ENCODE measurements at places on chromosomes 12 and 14. TPM values are rescaled to one million over a fixed set of nuclear protein-coding genes. Genes with fewer than 3 reads are reported as not detected.
A peak's percentile ranks its signal among the peaks of the same experiment; 100 is the strongest.

- DNase-seq: no peak
Measured at GRCh38 chr12:6635375-6635855, 344 bp downstream of the LPAR5 start.

GRCh38 chr12:57584690-57585089 is 6.3 kb upstream of the PIP4K2C start:
- DNase-seq: no peak

DNA sequence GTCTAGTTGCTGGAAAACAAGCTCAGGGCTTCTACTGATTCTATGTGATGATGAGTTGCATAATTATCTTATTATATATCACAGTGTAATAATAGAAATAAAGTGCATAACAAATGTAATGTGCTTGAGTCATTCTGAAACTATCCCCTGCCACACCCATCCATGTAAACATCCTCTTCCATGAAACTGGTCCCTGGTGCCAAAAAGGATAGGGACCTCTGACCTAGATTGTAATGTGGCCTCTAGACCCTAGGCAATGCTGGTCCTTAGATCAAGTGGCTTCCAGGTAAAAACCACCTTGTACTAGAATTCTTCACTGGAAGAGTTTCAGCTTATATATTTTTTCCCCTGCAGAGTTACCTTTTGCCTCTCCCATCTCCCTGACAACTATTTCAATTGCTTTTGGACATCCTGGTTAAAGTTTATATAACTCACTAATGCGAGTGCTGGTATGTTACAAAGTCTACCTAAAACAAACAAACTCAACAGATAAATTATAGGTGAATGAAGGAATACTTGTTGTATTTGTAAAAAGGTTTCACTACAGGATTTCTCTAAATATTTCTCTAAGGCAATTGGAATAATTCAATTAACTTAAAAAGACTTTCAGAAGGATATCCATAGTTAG is 462.5 kb downstream of the NAV3 start:
- no peak for DNase-seq

GRCh38 chr14:23123419-23123818 is 4.4 kb upstream of the CEBPE start:
- DNase-seq: peak; percentile 75

DNA sequence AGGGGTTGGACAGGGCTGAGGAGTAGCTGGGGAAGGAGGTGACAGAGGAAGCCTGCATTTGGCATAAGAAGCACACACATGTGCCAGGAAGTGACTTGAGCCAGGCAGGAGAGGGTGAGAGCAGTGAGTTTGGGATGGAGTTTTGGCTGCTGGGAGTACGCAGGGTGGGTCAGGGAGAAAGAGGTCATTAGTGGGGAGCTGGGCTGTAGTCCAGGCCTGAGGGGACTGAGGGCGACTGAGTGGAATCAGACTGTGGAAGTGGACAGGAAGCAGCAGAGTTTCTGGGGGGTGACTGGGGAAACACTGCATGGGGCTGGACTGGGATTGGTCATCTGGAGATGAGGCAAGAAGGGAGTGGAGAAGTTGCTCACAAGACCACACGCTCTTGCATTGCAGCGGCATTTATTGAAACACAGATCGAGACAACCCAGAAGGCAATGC is 7.6 kb downstream of the KRT85 start:
- no peak for DNase-seq

DNA sequence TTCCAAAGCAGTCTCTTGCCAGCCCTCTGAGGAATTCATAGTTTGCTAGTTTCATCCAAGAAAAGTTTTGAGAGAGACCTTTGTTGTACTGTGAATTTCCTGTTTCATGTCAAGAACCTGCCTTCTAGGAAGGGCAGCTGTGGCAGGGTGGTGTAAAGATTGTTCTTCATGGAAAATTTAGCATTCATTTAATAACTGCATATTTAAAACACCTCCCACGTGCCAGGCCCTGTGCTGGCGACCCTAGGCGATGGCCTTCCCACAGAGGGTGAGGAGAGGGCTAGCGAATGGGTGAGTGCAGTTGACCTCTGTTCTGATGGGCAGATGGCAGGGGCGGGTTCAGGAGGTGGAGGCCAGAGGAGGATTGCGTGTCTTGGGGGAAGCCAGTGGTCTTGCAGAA is 43.2 kb downstream of the MLXIP start:
- peak; percentile 23 for DNase-seq

DNA sequence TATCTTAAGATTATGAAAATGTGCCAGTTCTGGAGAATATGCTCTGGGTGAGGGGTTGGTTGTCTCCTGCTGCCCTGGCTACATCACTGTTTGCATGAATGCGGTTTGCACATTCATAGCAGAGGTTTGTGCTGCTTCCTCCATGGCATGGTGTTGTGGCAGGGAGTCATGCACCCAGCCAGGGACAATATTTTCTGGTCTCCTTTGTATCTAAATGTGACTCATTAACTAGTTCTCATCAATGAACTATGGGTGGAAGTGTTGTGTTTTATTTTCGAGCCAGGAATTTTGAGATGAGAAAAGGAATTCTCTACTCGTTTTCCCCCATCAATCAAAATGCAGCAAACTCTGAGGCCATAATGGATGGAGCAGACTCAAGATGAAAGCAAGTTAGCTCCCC is 527.3 kb downstream of the SNAPC1 start:
- no peak for DNase-seq

- DNase-seq: no peak
Measured at GRCh38 chr12:121883315-121883660, 5.3 kb upstream of the PSMD9 start.

DNA sequence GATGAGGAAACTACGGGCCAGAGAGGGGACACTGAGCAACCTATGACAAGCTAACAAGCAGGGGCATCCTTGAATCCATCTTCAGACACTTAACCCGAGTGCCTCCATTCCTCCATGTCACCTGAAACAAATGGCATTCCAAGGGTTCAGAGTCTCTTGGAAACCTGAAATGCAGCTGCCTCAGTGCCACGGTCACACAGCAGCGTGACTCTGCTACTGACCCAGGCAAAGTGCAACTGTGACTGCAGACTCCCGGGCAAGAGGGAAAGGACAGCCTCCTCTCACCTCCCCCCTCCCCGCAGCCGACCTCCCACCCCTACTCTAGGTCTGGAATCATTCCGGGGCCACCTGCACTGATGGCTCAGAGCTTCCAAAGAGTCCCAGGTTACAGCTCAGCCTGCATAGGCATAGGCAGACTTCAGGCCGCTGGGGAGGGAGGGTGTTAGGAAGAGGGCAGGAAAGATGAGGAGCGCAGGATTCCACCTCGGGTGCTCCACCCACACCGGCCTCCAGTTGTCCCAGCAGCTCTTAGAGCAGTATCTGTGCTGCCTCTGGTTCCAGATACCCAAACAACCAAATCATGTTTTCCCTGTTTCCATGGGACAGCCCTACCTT is 53.2 kb downstream of the KCNK10 start:
- no peak for DNase-seq

GRCh38 chr14:68616221-68616902 is 176.5 kb downstream of the ZFP36L1 start:
- no peak for DNase-seq

DNA sequence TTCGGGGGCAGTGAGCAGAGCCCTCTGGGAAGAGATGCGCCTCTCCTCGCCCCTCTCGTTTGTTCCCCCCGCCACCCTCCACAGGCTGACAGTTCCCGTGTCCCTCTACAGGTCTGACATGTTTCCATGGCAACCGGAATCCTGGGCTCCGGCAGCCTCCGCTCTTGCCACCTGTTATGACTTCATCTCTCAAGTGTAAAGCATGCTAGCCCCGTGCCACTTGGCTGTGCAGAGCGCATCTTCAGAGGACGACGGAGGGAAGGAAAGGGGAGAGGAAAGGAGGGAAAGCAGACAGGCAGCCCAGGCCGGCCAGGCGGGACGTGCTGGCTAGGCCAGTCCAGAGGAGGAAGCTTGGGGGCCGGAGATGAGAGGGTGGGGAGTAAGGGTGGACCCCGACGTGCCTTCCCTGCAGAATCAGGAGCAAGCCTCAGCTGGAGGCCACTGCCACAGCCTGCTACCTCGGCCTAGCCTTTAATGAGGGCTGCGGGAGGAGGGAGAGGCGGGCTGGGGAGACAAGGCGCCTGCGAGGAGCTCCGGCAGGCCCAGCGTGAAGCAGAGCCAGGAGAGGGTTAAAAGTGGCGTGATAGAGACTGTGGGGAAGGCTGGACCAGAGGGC is 214.3 kb downstream of the DPF3 start:
- no peak for DNase-seq

DNA sequence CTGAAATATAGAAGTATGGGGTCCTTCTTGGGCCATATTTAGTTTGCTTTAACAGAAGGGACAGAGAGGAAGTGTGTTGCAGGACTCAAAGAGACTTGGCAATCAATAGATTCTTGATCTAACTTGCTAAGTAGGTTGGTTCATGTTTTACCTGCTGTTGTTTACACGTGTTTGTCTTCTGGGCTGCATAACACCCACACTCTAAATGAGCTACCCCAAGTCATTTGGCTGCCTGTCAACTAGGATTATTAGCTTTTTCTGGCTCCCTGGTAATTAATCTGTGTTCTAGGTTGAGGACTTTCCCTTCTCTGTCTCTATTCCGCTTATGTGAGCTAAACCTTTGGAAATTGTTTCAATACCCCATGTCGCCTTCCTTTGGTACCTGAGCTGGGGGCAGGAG is 10.1 kb upstream of the TBPL2 start:
- DNase-seq: no peak

- no peak for DNase-seq
Measured at GRCh38 chr12:54262403-54262925, 17.5 kb downstream of the CBX5 start.

DNA sequence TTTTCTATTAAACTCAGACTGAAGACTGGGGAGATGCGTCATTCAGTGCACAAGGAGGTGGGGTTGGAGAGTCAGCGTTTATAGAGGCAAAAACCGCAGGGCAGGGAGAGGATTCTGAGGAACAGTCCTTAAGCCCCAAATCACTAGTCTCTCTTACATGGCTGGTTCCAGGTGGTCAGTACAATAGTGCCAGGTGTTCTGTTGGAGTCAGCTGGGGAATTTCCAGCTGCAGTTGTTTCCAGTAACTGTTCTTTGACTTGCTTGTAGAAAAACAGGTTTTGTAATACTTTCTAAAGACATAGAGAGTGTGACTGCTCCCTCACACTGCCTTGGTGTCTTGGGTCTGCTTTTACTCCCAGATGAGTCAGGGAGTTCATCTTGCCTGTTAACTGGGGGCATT is 192.2 kb downstream of the TMTC3 start:
- no peak for DNase-seq

RPL10L gene
- total RNA-seq: not detected

CRACR2A gene
- 7.9 TPM for total RNA-seq

NRL gene
- total RNA-seq: 2.0 TPM

CIDEB gene
- total RNA-seq: 16.4 TPM

FKBP3 gene
- total RNA-seq: 34.4 TPM

CCDC196 gene
- total RNA-seq: not detected

NRXN3 gene
- 9.0 TPM for total RNA-seq

GUCY2C gene
- not detected for total RNA-seq

NKX2-8 gene
- total RNA-seq: 1.2 TPM

DNAI7 gene
- 6.7 TPM for total RNA-seq
